ENCODE measurements at places on chromosomes 6 and 20.
A peak's percentile ranks its signal among the peaks of the same experiment; 100 is the strongest.

DNA sequence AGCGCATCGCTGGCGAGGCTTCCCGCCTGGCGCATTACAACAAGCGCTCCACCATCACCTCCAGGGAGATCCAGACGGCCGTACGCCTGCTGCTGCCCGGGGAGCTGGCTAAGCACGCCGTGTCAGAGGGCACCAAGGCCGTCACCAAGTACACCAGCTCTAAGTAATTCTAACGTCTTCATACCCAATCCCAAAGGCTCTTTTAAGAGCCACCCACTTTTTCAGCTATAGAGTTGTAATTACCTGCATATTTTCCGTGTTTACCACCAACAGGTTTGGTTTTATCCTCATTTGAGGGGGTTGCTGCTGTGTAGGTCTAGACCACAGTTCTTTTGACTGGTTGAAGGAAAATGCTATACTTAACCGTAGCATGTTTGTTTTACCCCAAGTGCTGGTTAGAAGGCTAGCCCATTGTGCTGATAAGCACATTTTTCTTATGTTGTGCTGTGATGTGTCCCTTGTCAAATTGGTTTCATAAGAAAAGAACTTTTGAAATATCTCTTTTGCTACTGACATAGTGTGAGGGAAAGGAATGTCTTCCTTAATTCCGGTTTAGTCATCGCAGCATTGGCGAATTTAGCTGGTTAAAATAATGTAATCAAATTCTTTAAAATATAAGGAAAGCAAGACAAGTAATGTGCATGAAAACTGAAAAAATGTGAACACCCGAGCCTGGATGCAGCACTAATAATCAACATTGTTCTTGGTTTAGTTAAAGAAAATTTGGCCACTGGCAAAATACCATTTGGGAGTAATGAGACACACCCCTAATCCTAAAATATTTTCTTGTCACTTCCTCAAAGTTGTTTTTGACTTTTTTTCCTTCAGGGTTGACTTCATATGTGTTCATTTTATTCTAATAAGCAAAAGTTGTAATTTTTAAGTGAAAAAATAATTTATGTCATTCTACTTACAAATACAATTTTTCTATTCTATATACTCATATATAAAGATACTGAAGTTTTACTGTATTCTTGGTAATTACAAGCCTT lies 112.8 kb downstream of the HFE start:
- DNase-seq = no peak

GRCh38 chr6:65182681-65183080 lies 524.3 kb downstream of the EYS start:
- DNase-seq = no peak

- no peak for DNase-seq
These were observed 212.2 kb downstream of the UST start for GRCh38 chr6:148959008-148959407.

DNA sequence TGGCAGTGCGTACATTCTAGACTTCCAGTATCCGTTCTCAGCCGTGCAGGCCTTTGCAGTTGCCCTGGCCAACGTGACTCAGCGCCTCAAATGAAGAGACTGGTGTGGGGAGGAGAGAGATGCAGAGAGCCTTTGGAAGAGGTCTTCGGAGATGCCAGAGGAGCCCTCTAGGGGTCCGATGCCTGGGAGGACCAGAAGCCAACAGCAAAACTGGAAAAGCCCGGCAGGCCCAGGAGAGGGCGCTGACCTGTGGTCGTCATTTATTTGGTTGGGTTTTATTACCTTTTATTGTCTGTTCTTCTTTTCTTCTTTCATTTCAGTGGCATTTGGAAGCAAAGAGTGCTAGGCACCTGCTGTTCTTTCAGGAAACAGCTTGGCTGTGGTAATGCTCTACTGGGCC lies 53.3 kb upstream of the TMEM181 start:
- DNase-seq = no peak

- DNase-seq = no peak
These were observed 134.9 kb downstream of the KLHL32 start for GRCh38 chr6:97059473-97059872.

GRCh38 chr20:62066983-62067433 lies 1.3 kb upstream of the TAF4 start:
- no peak for DNase-seq

GRCh38 chr6:65148839-65149238 lies 558.2 kb downstream of the EYS start:
- no peak for DNase-seq

DNA sequence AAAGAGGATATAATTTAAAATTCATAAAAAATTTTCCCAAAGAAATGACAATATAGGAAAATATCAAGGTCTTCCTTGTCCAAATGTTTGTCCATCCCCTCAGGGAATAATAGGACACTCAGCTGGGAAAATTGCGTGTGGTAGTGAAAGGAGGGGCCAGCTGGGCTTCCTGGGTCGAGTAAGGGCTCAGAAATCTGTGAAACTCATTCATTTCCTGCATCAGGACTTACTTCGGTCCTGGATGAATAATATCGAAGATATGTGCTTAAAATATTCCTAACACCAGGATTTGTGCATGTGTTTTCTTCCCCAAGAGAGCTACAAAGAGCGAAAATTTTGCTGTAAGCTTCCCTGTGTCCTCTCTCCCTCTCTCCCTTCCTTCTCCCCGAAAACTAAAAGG lies 118.2 kb upstream of the GJE1 start:
- no peak for DNase-seq

DNA sequence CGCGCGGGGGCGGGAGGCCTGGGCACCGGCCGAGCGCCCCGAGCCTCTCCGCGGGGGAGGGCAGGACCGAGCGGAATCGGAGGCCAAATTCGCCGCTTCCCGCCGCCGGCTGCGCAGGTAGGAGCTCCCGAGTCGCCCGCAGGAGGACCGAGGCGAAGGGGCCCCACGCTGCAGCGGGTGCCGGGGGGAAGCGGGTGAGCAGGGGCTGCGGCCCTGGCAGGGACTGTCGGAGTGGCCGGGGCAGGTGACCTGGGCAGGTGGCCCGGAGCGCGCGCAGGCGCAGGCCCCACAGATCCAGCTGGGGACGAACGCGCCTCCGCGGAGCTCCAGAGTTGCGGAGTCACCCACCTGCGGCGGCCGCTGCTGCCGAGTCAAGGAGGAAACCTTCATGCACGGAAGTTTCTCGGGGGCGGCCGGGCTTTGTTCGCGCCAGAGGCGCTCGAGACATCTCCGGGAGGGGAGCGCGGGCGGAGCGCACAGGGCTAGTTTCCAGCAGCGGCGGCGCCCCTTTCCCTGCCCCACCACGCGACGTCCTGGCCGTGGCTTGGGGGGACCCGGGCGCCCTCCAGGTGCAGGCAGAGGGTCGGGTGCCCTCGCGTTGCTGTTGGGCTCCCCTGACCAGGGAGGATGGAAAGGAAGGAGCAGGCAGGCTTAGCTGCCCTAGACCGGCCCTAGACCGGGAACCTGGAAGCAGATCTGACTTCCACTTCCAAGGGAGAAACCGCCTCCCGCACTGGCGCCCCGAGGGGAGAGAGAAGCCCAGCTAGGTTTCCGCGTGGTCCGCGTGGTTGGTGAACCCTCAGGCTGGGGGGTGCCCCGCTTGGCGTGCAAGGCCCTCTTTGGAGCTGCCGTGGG lies 590 bp downstream of the SLCO4A1 start:
- DNase-seq = peak; percentile 68

DNA sequence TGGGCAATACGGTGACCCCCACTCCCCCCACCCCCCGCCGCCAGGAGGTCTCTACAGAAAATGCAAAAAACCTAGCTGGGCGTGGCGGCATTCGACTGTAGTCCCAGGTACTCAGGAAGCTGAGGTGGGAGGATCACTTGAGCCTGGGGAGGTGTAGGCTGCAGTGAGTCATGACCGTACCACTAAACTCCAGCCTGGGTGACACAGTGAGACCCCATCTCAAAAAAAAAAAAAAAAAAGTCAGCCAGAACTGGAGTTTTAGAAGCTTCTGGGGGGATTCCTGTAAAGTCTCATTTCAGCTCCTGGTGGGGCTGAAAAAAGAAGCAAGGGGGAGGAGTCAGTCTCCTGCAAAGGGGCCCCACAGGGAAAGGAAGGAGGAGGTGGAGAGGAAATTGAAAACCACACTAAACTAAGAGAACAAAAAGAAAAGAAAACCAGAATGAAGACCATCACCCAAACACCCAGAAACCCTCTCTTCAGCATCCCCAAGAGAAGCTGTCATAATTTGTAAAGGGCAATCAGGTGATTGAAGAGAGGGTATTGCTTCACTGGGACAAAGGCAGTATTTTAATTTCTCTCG lies 50.4 kb downstream of the NOL4L start:
- DNase-seq = no peak

DNA sequence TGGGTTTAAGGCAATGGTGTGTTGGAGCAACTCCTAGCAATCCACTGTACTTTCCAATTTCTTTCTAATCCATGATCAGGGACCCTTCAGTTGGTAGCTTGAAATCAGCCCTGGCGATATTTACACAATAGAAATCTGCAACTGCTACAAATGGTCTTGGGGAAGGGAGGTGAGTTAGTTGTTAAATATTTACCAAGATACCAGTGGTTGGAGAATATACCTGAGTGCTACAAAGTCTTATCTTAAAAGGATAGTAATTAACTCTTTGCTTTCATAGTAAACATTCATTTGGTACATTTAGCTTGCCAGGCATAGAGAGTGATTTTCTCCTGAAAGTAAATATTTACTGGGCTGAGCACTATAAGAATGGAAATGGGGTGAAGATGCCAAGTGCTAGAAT lies 568.2 kb downstream of the BCKDHB start:
- no peak for DNase-seq

- peak; percentile 67 for DNase-seq
These were observed 5.9 kb downstream of the TP53INP2 start for GRCh38 chr20:34709831-34710567.

DNA sequence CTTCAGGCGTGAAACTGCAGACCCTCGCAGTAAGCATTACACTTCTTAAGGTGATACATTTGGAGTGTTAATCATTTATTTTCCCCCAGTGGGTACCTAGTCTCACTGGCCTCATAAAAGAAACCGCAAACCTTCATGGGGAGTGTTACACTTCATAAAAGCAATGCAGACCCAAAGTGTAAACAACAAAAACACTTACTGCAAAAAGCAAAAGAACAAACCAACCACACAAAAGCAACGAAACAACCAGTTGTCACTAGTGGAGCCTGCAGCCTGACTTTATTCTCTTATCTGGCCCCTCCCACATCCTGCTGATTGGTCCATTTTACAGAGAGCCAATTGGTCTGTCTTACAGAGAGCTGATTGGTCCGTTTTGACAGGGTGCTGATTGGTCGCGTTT lies 23.8 kb downstream of the LY86 start:
- DNase-seq = no peak

GRCh38 chr6:96138406-96138805 lies 122.6 kb downstream of the FUT9 start:
- no peak for DNase-seq

- no peak for DNase-seq
These were observed 65.6 kb upstream of the ARMH2 start for GRCh38 chr6:24864343-24864742.

DNA sequence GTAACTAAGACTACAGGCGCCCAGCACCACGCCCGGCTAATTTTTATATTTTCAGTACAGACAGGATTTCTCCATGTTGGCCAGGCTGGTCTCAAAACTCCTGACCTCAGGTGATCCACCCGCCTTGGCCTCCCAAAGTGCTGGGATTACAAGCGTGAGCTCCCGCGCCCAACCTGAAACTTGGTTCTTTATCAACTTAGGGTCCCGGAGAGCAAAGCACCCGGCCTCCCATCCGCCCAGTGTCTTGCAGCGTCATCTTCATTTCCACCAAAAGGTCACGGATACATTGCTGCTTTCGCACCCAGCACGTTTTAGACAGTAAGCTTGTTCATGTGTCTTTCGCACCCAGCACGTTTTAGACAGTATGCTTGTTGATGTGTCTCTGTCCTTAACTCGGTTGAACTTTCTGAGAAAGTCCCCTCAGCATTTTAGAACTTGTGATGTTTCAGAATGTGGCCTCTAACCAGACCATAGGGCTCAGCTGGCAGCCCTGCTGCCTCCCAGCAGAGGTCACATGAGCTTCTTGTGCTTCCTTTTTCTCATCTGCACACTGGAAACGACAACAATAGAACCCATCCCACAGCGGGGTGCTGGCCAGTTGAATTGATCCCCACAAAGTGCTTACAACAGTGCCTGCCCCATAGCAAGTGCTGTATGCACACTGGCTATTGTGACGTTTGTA lies 48.8 kb downstream of the PRR18 start:
- DNase-seq = no peak

- DNase-seq = no peak
These were observed 1052.2 kb downstream of the KIF16B start for GRCh38 chr20:15520930-15521524.

- no peak for DNase-seq
These were observed 49.3 kb downstream of the PHIP start for GRCh38 chr6:79028641-79029314.

DNA sequence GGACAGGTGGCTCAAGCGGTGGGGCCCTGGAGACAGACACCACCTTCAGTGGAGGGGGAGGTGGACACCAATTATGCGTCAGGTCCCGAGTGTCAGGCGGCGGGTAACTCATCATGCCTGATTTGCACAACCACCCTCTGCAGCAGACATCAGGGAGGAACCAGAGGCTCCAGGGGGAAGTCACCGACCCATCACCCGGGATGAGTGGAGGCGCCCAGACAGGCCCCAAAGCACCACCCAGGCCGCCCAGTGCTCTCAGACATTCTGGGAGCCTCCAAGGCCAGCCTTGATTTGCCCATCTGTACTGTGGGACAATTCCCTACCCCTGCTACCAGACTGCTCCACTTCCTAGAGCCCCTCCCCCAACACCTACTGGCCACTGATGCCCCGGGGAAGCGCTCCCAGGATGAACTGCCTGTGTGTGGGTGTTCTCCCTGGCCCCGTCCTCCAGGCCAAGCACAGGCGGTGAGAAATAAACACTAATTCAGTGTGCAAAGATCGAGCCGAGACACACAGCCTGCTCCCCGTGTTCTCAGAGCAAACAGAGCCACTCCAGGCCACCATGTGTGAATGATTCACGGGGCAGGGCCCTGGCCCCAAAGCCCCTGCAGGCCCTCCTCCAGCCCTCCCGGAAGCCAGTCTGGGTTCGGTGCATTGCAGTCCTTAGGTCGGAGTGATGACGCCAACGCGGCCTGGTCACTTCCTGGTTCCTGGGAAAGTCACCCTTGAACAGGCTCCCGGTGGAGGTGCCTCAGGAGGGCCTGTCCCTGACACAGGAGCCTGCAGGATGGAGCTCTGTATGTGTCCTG lies 107.2 kb downstream of the ASXL1 start:
- no peak for DNase-seq

DNA sequence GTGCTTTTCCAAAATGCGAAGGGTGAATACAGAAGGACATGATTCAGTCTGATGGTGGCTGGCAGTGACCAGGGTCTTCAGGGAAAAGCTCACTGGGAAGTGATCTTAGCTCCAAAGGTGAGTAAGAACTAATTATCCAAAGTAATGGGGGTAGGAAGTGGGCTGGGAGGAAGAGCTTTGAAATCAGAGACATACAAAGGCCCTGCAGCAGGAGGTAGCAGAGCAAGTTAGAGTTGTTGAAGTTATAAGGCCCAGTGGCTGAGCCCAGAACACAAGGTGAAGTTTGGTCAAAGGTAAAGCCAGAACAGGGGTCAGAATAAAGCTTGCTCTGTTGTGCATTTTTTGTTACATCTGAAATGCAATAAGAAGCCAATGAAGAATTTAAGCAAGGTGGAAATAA lies 81.2 kb downstream of the PLCB1 start:
- no peak for DNase-seq

Measured in stimulated activated CD4-positive, alpha-beta T cell treated with anti-CD3 and anti-CD28 coated beads, Interleukin-1b, Interleukin-23, amount 100 ng/mL, for 4 hours (primary cell).